NCI-H1105 treated with DMSO at 0.1 percent for 48 hours (cell line): ENCODE measurements at places on chromosomes 12 and 14.

DNA sequence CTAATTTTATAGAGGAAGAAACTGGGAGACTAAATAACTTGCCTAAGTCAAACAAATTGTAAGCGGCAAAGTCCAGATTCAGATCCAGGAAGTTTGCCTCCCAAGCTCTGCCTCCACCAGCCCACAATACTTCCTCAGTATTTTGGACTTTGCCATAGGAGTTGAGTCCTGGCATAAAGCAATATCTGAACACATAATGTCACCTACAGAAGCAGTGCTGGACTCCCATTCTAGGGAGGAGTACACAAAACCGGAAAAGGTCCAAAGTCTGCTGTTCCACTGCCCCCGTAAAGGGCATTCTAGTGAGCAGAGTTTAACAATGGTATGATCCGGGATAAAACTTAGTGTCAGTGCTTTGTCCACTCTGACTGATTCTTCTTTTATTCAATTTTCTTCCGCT lies 340.5 kb downstream of the FUT8 start:
- DNase-seq, result no peak

DNA sequence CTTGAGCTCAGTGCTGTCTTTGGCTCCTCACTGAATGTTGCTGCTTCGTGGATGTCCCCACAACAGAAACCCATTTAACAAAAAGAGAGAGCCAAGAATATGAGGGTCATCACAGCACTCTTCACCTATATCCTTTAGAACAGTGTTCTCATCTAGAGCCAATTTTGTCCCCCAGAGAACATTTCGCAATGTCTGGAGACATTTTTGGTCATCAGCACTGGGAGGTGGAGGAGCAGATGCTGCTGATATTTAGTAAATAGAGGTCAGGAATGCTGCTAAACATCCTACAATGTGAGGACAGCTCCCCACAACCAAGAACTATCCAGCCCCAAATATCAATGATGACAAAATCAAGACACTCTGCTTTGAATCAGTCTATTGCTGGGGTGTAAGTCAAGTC lies 92.5 kb downstream of the BBS10 start:
- DNase-seq, result no peak

GRCh38 chr14:83342590-83342989 lies 1808.9 kb upstream of the SEL1L start:
- DNase-seq, result no peak

- no peak for DNase-seq
These were observed 162.6 kb downstream of the MYRFL start for GRCh38 chr12:69987579-69988091.

- no peak for DNase-seq
These were observed 130.6 kb downstream of the SLC35F4 start for GRCh38 chr14:57735276-57735675.

DNA sequence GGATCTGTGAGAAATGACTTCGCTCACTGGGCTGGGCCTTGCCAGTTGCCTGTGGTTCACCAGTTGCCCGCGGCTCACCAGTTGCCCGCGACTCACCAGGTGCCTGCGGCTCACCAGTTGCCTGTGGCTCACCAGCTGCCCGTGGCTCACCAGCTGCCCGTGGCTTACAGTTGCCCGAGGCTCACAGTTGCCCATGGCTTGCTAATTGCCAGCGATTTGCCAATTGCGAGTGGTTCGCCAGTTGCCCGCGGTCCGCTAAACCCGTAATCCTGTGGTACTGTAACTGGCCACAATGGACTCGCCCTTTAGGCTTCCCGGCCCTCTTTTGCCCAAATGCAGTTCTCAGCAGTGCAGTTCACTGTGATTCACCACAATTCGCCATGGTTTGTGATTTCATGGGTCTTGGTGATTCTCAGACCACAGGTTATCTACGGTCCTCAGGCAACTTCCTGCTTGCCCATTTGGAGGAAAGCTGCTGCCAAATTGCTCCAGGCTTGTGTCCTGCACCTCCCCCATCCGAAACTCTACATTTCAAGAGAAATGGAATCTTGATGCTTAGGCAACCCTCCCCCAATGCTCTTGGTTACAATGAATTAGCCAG lies 15.0 kb upstream of the MEG3 start:
- no peak for DNase-seq

GRCh38 chr14:67515386-67516079 lies 17.6 kb upstream of the PLEKHH1 start:
- peak; percentile 18 for DNase-seq

GRCh38 chr12:114933428-114934160 lies 249.6 kb upstream of the TBX3 start:
- no peak for DNase-seq

- DNase-seq, result no peak
These were observed 53.2 kb upstream of the HIF1A start for GRCh38 chr14:61641914-61642613.

- DNase-seq, result no peak
These were observed 95.8 kb downstream of the EPS8 start for GRCh38 chr12:15693228-15693911.

DNA sequence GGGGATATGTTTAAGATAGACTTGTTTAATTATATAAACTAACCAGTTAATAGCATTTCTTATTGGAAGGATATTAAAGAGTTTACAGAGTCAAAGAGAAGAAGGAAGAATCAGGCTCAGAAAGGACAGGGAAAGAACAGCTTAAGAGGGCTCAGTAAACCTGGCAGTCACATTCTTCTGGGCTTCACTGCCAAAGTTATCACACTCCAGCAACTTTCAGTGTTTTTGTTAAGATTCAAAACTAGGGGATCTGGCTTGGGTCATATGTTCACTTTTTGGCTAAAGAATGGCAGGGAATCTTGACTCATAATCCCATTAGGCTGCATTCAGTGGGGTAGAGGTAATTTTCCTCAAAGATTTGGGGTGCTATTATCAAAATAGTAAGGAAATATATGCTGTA lies 312.3 kb downstream of the RAD51B start:
- DNase-seq, result no peak

GRCh38 chr12:42987216-42987650 lies 397.7 kb upstream of the PRICKLE1 start:
- DNase-seq, result peak; percentile 48

DNA sequence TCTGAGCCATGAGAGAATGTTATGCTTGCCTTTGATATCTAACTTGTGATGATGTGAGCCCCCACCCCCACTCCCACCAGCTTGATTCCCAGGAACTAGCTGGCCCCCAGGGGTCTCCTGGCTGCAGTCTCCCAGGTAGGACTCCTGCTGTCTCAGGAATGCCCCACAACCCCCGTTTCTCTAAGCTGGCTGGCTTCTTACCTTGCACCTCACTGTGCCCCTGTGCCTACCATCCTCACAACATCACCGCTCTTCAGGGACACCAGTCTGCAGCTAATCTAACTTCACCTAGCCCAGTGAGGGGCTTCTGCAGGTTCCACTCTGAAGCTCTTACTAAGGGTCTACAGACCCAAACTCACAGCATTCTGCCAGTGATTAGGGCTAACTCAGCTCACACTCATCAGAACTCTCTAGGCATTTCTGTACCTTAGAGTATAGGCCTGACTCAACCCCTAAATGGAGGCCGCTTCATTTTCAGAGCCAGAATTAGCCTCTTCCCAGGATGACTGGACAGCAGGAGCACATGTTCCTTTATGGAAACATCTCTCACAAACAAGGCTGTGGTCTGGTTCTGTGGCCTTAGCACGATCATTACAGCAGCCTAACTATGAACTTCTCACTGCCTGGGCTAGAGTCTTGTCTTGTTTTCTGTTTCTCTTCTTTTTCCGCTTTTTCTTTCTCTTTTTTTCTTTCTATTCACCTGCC lies 72.8 kb upstream of the IFNG-AS1 start:
- DNase-seq, result no peak

DNA sequence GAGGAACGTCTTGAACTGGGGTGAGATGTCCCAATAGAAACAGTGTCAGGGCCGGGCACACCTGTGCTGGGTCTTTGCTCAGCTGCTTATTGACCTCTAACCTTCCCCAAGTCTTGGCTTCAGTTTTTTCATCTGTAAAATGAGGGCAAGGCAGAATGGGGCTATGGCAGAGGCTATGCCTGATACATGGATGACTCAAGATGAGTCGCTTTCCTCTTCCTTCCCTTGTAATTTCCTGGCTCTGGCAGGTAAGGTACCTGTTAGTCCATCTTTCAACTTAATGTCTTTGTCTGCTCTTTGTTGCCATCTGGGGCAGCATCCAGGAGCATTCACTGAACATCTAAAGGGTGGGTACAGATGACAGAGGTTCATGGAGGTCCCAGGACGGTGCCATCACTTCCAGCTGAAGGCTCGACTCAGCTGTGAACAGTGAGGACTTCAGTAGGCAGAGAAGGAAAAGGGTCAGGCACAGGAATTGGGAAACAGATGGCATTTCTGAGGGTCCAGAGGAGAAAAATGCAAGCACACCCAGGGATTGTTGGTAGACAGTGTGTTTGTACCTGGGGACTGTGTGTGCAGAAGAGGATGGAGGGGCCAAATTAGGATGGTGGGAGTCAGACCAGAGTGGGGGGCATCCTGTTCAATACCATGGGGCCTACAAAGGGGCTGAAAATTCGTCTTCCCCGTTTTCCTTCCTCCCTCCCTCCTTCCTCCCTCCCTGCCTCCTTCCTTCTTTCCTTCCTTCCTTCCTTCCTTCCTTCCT lies 268.3 kb downstream of the VRK1 start:
- DNase-seq, result no peak

- no peak for DNase-seq
These were observed 4.7 kb downstream of the ANGEL1 start for GRCh38 chr14:76808011-76808410.

DNA sequence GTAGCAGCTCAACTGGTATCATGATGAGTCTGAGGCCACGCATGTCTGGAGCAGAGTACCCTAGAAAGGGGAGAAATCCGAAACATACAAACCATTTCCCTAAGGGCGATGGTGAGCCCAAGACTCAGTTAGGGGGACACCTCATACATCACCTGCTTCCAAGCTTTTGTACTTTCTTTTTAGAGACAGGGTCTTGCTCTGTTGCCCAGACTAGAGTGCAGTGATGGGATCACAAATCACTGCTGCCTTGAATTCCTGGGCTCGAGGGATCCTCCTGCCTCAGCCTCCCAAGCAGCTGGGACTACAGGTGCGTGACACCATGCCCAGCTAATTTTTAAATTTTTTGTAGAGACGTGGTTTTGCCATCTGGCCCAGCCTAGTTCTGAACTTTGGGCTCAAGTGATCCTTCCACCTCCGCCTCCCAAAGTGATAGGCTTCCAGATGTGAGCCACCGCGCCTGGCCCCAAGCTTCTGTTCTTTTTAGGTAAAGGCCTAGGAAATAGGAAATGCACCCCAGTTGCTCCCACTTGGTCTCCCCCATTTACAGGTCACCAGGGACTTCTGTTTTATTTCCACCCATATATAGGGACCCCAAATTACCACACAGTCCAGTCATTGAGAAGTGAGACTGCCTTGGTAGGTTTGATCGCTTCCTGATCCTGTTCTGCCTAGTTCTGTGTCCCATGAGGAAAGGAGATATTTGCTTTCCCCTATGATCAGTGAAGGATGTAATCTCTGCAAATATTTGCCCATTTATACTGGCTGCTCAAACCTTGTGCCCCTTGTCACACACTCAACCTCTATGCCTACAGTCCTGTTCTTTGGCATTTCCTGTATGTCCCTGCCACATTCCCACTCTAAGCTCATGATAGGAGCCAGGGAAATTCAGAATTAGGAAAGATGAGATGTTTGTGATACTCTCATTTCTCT lies at the start of gene APOF:
TSS of gene APOF (minus strand) at position 728 of the 930 bp plus-strand sequence. CDS start at position 616, 112 bp downstream.
- DNase-seq, result no peak

GRCh38 chr14:102652194-102652593 lies 59.7 kb downstream of the RCOR1 start:
- no peak for DNase-seq

DNA sequence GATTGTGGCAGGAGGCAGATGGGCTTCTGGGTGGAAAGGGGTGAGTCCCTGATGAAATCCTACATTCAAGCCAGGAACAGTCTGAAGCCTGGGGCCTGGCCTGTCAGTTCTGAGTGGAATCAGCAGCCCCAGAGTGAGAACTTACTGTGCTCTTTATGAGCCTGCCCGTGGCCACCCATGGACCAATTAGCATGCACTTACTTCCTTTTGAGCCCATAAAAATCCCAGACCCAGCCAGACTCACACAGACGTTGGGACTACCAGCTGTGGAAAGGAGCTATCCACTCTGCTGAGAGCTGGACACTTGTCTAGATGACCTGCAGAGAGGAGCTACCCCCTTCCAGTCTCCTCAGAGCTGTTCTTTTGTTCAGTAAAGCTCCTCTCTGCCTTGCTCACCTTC lies 104.5 kb downstream of the MNAT1 start:
- no peak for DNase-seq

GRCh38 chr12:127245437-127245836 lies 1021.5 kb upstream of the TMEM132C start:
- DNase-seq, result no peak

GRCh38 chr12:55067701-55068100 lies 47.9 kb downstream of the NEUROD4 start:
- no peak for DNase-seq

DNA sequence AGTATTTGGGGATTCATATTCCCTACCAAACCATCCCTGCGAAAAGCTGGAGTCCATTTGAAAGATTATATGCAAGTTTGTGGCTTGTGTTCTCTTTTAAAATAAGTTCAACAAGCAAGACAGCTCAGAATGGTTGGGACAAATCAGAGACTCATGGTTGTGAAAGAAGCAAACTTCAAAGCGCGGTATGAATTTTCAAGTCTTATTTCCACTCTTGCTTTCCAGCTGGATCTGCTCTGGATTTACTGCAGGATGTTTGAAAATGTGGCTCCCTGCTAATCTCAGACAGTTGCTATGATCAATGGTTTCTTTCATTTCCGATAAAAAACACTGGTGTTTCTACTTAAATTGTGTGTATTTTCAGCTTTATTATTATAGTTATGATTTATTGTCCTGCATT lies 477.5 kb downstream of the RAD51B start:
- no peak for DNase-seq

DNA sequence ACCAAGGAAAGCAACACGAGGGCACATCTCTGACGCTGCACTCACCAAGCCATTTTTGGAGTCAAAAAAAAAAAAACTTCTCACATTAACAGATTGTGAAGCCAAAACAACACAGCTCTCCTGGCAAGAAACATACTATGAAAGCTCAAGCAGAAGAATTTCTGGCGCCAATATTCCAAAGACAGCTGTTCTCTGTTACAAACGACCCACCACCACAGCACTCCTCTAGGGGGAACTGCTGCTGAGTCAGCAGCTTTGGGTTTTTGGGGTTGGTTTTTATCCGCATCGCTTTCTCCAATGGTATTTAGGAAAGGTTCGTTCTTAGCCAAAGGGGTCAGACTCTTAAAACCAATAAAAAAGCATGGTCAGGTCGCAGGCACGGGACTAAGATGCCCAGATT lies 379.4 kb downstream of the RPS29 start:
- no peak for DNase-seq

- DNase-seq, result no peak
These were observed 1.7 kb downstream of the WNT1 start for GRCh38 chr12:48979602-48980388.

GRCh38 chr14:30528119-30528518 lies 30.8 kb upstream of the G2E3 start:
- no peak for DNase-seq
